PC-9 (cell line): ENCODE measurements at places on chromosomes 13 and 19. TPM values are rescaled to one million over a fixed set of nuclear protein-coding genes. Genes with fewer than 3 reads are reported as not detected.

The RXFP2 gene
- not detected in 2 replicates for total RNA-seq

DNA sequence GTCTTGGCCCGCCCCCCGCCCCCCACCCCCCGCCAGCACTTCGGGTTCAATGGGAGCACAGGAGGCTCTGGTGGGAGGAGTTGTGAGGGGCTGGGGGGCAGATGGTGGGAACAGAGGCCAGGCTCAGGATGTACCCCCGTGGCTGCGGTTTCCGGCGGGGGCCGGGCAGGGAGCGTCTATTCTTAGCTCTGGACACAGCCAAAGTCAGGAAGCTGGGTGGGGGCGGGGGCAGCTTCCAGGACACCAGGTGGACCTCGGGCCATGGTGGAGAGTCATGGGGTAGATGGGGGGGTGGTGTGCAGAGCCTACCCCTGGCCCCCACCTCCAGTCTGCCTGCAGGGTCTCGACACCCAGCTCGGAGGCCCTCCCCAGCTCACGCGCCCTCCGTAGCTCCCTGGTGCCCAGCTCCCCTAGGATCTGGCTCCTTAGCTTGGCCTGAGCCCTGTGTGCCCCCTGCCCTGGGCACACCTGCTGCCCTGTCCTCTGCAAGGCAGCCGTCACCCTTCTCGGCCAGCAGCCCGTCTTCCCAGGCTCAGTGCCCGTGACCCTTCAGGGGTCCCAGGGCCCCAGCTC lies 2.2 kb upstream of the TBXA2R start:
- no peak overlapping the region for H3K4me3 ChIP-seq
- H3K4me1 ChIP-seq = 0 out of 2 replicates have a peak, but pooled peaks cover 3% of the 10 kb centered on the region
- H3K27ac ChIP-seq = no peak overlapping the region
- DNase-seq = no peak
- no peaks in the 10 kb centered on the region for H3K36me3 ChIP-seq

The KCNN4 gene
- 92.4 and 92.7 TPM in 2 replicates for total RNA-seq

- no peak overlapping the region for H3K27ac ChIP-seq
- H3K4me1 ChIP-seq = no peaks in the 10 kb centered on the region
- no peaks in the 10 kb centered on the region for H3K36me3 ChIP-seq
- no peak overlapping the region for H3K4me3 ChIP-seq
- H3K27me3 ChIP-seq = no peaks in the 10 kb centered on the region
Measured at GRCh38 chr13:92829930-92830329, 396.7 kb upstream of the GPC6 start.

The CRX gene
- not detected in 2 replicates for total RNA-seq

The TBXA2R gene
- 0.38 TPM in 1 of 2 replicates, not detected in the other for total RNA-seq

DNA sequence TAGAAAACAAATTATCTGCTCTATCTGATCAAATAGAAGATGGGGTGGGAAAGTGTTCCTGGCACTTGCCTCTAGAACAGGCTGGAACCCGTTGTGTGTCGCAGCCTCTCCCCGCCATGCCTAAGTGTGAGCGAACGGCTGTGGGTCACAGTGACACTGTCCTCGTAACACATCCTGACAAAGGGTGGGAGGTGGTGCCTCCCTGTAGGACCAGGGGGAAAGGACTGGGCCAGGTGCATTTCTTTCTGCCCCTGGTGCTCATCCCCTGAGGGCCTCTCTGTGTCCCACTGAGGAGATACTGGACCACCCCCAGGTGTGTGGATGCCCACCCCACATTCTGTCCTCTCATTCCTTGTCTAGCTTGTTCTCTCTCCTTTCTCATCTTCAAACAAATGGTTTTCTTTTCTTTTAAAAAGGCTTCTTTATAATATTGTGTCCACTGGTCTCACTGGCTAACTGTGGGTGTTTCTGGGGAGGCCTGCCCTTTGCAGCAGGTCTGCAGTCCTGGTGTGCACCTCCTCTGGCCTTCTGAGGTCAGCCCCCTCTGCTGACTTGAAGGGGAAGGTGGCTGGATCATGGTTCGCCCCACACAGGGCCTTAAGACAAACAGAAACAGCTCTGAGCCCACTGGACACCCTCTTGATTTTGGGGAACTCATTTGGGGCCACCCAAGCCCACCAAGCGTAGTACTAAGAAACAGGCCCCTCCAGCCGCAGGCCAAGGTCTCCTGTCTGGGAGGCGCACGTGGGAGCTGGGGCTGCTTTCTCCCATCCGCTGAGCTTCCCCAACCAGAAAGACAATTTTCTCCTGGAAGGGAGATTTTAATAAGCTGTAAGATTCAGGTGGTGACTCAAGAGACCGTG lies 152.5 kb upstream of the SOX1 start:
- no peaks in the 10 kb centered on the region for H3K36me3 ChIP-seq
- no peak overlapping the region for H3K27ac ChIP-seq
- H3K27me3 ChIP-seq = peaks cover 100% of the 10 kb centered on the region
- DNase-seq = no peak
- no peaks in the 10 kb centered on the region for H3K4me1 ChIP-seq

DNA sequence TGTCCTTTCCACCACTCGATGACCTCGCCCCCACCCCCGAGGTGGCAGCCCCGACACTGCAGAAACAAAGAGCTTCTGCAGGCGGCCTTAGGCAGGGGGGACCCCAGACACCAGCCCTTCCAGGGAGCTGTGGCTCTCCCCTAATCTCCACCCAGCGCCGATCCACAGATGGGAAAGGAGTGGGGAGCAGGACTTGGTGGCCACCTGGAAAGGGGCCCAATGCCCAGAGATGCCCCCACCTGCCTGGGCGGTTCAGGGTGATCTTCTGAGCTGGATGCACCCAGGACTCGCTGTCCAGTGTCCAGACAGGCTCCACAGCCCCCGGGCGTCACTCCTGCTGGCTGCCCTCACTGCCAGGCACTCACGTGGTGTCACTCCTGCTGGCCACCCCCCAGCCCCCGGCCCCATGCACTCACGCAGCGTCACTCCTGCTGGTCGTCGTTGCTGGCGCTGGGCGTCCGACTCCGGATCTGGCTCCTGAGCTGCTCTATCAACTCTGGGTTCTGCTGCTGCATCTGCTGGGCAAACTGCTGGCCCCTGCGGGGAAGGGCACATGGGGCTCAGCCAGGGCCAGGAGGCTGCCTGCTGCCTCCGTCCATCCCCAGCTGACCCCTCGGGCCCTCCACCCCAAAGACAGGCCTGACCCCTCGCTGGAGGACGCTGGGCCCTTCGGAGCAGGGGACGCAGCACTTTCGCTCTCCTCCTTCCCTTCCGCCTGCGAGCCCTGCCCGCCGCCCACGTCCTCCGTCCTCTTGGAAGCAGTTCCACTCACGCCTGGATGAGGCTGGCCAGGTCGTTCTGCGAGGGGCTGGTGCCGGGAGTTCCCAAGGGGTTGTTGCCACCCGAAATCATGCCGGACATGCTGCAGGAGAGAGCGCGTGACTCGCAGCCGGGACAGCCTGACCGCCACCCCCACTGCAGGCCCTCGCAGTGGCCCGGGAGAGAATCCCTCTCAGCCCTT lies 17.4 kb upstream of the SLC39A3 start:
- H3K36me3 ChIP-seq = no peaks in the 10 kb centered on the region
- H3K27ac ChIP-seq = no peak overlapping the region
- H3K27me3 ChIP-seq = no peaks in the 10 kb centered on the region
- H3K4me3 ChIP-seq = no peak overlapping the region
- DNase-seq = no peak
- no peaks in the 10 kb centered on the region for H3K4me1 ChIP-seq

DNA sequence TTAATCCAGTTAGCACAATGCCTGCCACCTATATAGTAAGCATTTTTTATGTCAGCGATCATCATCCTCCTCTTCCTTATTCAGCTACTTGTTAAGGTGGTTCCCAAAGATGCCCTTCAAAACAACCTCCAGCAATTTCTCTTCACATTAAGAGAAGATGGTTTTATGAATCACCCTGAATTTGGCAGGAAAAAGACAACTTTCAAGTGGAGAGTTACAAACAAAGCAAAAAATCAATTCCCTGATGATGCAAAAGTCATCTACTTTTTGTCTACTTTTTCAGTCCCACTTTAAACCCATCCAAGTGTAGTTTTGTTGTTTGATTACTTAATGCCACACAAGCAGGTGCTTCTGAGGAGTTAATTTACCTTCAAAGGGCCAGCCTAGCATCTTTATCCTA lies 139.1 kb upstream of the SERP2 start:
- no peak overlapping the region for H3K4me3 ChIP-seq
- no peak for DNase-seq
- no peaks in the 10 kb centered on the region for H3K27me3 ChIP-seq
- no peak overlapping the region for H3K27ac ChIP-seq
- no peaks in the 10 kb centered on the region for H3K36me3 ChIP-seq
- H3K4me1 ChIP-seq = peaks cover 53% of the 10 kb centered on the region

DNA sequence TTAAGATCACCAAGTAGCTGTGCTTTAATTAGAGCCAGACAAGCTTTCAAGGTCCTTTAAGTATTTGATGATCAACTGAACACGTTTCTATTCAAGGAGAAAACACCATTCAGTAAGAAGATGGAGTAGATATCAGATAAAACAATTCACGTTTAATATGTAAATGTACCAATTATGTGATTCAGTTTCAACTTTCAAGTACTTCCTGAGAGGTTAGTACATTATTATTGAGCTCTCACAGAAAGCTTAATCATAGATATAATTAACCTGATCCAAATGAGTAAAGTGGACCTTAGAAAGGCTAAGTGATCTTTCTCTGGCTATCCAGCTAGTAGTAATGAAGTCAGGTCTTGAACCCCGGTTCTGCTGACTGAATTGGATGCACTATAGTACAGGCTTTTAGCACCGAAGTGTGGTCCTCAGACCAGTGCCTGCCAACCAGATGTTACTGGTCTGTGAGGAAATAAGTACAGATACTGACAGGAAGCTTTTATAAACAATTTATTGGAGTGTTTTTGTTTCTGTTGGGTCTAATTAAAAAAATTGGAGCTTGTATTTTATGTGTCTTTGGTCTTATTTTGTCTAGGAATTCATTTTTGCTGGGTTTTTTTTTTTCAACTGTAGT lies 10.2 kb downstream of the CLN5 start:
- no peak for DNase-seq
- H3K27ac ChIP-seq = no peak overlapping the region
- peaks cover 6% of the 10 kb centered on the region for H3K36me3 ChIP-seq
- no peaks in the 10 kb centered on the region for H3K4me1 ChIP-seq
- no peak overlapping the region for H3K4me3 ChIP-seq

GRCh38 chr13:111508164-111508870 lies 187.9 kb downstream of the TEX29 start:
- no peak overlapping the region for H3K27ac ChIP-seq
- H3K4me3 ChIP-seq = no peak overlapping the region
- H3K36me3 ChIP-seq = no peaks in the 10 kb centered on the region
- peak; percentile 29 for DNase-seq
- no peaks in the 10 kb centered on the region for H3K4me1 ChIP-seq
